A549 (cell line): ENCODE measurements at places on chromosomes 2 and 18. TPM values are rescaled to one million over a fixed set of nuclear protein-coding genes. Genes with fewer than 3 reads are reported as not detected.

HOXD8 gene
- 3.5 to 3.9 TPM (median 3.8 TPM) in 3 replicates for polyA plus RNA-seq

IL36A gene
- polyA plus RNA-seq, result not detected in 3 replicates

DNA sequence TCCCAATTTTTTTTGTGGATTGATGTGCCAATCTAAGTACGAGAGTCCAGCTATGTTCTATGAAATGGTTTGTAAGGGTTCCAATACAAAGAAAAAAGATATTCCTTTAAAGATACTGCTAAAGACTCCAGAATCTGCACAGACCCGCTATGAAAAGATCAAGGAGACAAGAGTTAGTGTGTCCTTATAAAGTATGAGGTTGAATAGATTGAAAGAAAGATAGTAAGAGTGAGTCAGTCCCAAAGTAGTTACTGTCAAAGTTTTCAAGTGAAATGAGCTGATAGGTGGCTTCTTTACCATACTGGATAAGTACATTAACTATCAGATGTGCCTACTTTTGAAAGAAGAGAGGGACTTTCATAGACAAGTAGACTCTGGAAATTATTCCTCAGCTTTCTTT lies 17.9 kb upstream of the EHBP1 start:
- no peak for DNase-seq

GRCh38 chr2:145807968-145808367 lies 1288.0 kb upstream of the ZEB2 start:
- no peak for DNase-seq

- no peak for DNase-seq
Observed at GRCh38 chr2:50535256-50535655, 496.7 kb downstream of the NRXN1 start.

DNA sequence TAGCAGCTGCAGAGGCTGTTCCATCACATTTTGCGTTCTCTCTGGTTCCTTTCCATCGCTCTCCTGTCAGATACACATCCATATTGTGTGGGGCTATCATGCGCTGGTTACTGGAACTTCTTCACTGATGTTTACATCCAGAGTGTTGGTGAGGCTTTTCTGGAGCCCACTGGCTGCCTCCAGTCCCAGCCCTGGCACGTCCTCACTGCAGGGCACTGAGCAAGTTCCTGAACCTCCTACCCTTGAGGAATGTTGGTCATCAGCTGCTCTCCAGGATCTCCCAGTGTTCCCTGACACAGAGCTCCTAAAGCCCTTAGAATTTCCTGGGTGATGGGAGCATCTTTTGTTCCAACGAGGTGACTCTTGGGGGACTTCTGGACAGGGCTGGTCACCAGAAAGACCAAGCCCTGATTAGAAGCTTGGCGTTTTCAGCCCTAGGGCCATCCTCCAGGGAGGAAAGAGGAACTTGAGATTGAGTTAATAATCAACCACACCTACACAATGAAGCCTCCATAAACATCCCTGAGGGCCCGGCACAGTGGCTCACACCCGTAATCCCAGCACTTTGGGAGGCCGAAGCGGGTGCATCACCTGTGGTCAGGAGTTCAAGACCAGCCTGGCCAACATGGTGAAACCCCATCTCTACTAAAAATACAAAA lies 81.3 kb downstream of the TFCP2L1 start:
- no peak for DNase-seq

MC5R gene
- not detected in 3 replicates for polyA plus RNA-seq

DNA sequence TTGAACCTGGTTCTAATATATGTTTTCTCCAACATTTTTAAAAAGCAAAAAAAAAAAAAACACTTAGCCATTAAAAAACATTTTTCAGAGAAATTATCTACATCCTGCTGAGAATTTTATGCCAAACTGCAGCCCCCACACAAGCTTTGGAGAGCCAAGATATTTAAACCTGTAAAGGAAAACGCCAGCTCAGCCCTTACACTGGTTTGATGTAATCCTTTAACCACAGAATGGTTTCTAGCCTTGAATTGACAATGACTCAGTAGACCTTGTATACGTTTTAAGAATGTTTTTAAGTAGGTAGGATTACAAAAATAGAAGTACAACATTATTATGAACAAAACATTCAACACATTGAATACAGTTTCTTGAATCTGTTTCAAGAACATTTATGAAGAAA lies 113.6 kb downstream of the BABAM2 start:
- DNase-seq, result peak; percentile 31

MARCO gene
- polyA plus RNA-seq, result 0.05 to 0.07 TPM in 2 of 3 replicates, not detected in the other

GRCh38 chr2:107414376-107414775 lies 412.3 kb upstream of the RGPD4 start:
- no peak for DNase-seq

GRCh38 chr2:222447131-222447530 lies 22.8 kb downstream of the SGPP2 start:
- DNase-seq, result no peak

STPG4 gene
- 0.05 to 0.16 TPM (median 0.14 TPM) in 3 replicates for polyA plus RNA-seq

MAP3K19 gene
- polyA plus RNA-seq, result not detected in 3 replicates

AP1S3 gene
- 39.7 to 43.4 TPM (median 42.9 TPM) in 3 replicates for polyA plus RNA-seq

DNA sequence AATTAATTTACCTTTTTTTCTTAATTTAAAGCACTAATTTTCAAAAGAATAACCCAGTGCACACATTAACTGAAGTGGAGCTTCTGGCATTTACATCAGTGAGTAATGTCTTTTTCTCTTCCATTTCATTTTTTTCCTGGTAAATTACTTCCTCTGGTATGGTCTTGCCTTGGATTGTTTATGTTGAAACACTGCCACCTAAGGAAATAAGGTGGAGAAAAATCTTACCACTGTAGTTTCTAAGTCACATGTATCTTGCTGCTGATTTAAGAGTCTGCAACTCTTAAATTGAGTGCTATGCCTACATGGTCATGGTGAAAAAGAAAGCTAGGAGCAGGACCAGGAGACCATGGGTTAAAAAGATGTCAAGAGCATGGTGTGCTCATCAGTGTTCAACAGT lies 51.0 kb downstream of the TTC27 start:
- no peak for DNase-seq

KRTCAP3 gene
- 0.68 to 0.92 TPM (median 0.79 TPM) in 3 replicates for polyA plus RNA-seq

TWIST2 gene
- 6.0 to 8.7 TPM (median 7.1 TPM) in 3 replicates for polyA plus RNA-seq

DSG1 gene
- polyA plus RNA-seq, result not detected in 3 replicates

DNA sequence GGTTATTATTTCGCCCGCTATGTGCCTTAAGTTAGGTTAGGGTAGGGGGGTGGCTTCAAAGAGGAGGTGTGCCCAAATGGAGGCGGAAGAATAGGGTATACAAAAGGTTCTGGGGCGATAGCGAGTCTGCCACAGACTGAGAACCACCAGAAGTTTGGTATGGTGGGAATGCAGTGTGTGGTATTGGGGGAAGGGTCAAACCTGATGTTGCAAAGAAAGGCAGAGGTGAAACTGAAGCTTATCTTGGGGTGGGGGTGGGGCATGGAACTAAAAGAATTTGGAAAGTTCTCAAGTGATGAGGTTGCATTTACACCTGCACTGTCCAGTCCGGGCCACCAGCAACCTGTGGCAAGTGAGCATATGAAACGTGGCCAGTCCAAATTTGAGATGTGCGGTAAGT lies 11.8 kb upstream of the CCBE1 start:
- no peak for DNase-seq

RSAD2 gene
- 0.03 to 0.04 TPM in 2 of 3 replicates, not detected in the other for polyA plus RNA-seq

- DNase-seq, result no peak
Observed at GRCh38 chr18:3234457-3234856, 13.1 kb upstream of the MYL12A start.

DNA sequence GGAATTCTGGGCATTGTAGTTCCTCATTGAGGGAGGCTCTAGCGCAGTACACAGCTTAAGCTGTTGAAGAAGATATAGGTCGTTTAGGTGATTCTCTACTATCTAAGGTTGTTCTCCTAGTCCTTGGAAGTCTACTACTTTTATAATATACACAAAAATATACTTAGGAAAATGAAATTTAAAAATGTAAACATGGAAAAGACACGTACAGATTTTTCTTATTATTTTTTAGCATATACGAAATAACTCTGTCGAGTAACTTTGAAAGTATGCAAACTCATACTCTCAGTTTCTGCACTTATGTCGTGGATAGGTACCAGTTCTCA lies 272 bp upstream of the FASTKD1 start:
- no peak for DNase-seq

CD8B2 gene
- polyA plus RNA-seq, result not detected in 3 replicates

DNA sequence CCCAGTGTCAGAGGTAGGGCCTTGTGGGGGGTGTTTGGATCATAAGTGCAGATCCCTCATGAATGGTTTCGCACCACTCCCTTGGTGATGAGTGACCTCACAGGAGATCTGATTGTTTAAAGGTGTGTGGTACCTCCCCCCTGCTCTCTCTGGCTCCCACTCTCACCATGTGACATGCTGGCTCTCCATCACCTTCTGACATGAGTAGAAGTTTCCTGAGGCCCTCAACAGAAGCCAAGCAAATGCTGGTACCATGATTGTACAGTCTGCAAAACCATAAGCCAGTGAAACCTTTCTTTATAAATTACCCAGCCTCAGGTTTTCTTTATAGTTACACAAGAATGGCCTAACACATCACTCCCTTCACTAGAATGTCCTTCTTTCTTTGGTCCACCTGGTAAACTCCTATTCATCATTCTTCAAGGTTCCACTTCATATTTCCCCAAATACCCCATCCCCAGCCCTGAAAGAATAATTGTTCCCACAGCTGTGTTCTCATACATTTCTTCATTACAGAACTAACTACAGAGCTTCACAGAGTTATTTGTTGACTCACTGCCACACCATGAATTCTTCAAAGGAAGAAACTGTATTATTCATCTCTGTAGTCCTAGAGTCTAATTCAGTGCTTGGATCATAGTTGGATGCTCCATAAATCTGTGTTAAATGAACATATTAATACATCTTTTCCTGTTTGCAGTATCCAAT lies 81.2 kb upstream of the STK17B start:
- DNase-seq, result no peak

DNA sequence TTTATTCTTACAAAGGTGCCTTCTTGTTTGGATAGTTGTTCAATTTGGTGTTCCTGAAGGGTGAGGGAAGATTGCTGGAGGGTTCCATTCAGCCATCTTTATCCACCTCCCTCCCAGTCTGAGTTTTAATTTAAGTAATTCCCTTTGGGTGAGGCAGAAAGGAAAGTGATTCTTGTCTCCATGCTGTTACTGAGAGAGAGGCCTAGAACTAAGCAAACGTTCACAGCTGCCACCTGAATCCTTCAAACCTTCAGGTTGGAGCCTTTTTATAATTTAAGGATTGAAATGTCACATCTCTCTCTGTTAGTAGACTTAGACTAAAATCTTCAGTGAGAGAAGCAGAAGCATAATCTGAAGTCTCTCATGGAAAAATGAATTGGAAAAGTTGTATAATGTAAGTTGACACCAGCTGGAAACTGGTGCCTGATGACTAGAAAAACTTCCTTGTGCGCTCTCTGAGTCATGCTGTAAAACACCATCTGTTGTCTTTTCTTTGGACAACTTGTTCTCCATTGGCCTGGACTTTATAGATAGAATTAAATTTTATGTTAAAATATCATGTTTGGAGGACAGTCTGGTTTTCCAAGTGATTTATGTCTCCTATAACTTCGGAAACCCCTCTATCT lies 14.6 kb downstream of the STRADB start:
- DNase-seq, result no peak

ABCG8 gene
- not detected in 3 replicates for polyA plus RNA-seq

DNA sequence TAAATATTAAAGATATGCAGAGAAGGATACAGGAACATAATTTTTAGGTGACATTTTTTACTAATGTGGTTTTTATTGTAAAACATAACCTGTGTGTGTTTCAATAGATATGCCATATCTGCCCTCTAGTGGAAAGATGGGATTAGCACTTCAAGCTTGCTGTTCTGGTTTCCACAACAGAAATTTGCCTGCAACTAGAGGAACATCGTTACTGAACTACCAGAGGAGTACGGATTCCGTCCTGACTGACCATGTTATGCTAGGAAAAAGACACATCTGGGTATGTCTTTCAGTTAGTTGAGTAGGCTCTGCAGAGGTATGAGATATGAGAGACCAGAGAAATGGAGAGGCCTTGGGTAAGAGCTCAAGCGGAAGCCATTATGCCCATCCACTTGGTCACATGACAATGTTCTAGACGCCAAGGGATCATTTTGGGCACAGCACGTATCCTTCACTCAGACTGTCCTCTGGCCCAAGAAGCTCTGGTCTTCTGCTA lies 104.9 kb downstream of the MBD2 start:
- peak; percentile 8 for DNase-seq

ARHGAP25 gene
- 0.50 to 0.65 TPM (median 0.52 TPM) in 3 replicates for polyA plus RNA-seq

DNA sequence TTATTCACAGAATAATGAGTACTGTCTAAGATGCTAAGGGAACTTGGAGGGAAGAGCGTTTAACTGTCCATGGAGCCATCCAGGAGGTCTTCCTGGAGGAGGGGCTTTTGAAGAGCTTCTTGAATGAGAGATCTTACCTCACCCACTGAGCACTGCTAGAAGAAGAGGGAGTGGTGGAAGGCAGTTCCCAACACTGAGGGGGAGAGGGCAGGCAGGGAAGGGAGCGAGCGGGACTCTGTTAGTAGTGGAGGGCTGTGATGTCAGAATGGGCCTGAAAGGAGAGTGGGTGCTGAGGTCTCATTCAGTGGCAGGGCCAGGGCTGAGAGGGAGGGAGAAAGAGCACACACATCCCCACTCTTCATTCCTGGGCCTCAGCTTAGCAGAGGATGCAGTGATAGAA lies 65.0 kb downstream of the NCK2 start:
- DNase-seq, result no peak

DNA sequence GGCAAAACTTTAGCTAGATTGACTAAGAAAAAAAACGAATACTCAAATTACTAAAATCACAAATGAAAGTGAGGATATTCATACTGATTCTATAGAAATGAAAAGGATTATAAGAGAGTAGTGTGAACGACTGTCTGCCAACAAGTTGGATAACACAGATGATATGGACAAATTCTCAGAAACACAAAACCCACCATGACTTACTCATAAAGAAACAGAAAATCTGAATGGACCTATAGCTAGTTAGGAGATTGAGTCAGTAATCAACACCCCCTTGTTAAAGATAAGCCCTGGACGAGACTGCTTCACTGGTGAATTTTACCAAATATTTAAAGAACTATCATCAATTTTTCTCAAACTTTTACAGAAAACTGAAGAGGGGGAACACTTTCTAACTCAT lies 108.8 kb upstream of the TMEM200C start:
- DNase-seq, result no peak

WNT10A gene
- polyA plus RNA-seq, result 0.04 TPM in 2 of 3 replicates, not detected in the other

DNA sequence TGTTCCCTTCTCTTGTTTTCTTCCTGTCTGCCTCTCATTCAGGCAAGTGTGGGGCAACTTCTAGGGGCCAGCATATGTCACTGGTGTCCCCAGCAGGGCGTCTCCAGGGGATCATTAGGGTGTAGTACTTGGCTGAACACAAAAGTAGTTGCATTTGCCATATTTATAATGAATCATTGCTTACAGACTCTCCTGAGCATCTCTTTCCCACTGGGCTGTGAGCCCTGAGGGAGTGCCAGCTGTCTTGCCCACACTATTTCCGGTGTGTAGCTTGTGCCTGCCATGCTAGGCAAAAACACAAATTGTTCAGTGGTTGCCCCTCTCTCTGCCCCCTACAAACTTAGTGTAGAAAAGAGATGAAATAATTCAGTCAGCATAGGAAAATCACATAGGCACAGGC lies 40.8 kb upstream of the SCLY start:
- no peak for DNase-seq

MYO7B gene
- 0.04 to 0.08 TPM (median 0.08 TPM) in 3 replicates for polyA plus RNA-seq
